ENCODE measurements at places on chromosomes 13 and 19.

GRCh38 chr19:53873773-53874605 lies 6.3 kb downstream of the MYADM start:
- DNase-seq = no peak

GRCh38 chr13:45320876-45321629 lies 19.9 kb downstream of the TPT1 start:
- no peak for DNase-seq

DNA sequence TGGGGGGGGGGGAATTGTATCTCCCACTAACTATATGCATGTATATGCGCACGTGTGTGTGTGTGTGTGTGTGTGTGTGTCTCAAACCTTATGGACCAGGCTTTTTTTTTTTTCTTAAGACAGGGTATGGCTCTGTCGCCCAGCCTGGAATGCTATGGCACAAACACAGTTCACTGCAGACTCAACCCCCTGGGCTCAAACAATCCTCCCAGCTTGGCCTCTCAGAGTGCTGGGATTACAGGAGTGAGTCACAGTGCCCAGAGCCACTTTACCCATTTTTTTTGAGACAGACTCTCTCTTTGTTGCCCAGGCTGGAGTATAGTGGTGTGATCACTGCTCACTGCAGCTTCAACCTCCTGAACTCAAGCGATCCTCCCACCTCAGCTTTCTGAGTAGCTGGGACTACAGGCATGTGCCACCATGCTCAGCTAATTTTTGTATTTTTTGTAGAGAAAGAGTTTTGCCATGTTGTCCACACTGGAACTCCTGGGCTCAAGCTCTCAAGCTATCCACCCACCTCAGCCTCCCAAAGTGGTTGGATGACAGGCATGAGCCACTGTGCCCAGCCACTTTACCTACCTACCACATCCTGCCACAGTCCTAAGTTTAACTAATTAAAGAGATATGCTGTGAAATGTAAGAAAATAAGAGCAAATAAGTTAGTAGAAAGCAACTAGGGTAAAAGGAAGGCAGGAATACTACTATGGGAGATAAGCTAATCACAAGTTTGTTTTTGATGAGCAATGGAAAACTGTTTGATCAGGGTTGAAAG lies 2.4 kb downstream of the ZMYM5 start:
- peak; percentile 24 for DNase-seq

- DNase-seq = no peak
These were observed 94.7 kb downstream of the CDADC1 start for GRCh38 chr13:49342454-49342853.

DNA sequence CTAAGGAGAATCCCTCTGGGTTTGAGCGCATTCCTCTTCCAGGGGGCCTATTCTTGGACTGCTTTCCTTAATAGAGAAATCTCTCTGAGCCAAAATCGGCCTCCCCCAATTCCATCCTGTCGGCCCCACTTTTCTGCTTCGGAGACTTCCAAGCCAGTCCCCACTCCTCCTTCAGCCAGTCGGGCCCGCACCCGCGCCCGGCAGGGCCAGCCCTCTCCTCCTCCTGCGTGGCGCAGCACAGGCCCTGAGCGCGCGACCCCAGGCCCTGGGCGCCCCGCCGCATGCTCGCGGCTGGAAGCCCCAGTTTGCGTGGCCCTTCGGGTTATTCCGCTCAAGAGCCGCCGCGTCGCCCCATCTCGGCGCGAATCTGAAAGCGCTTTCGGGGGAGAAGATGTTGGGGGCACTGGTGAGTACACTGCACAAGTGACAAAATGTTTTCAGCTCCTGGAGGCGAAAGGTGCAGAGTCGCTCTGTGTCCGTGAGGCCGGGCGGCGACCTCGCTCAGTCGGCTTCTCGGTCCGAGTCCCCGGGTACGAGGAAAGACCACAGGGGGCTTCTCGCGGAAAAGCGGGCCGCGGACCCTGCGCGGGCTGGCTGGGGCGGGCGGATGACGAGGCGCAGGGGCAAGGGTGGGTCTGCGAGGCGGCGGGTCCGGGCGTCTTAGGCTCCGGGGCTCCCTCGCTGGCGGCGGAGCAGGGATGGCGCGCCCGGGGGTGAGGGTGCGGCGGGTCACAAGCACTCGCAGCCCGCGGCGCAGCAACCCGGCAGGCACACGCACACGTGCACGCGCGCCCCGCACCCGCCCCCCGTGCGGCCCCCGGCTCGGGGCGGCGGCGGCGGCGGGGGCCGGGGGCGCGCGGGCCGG lies at the start of gene IL17D:
Gene IL17D (plus strand): TSS at position 785 of the 865 bp plus-strand sequence. CDS start 303 bp downstream, outside the sequence.
- DNase-seq = no peak

GRCh38 chr13:77476456-77476855 lies 59.0 kb upstream of the SCEL start:
- DNase-seq = no peak

DNA sequence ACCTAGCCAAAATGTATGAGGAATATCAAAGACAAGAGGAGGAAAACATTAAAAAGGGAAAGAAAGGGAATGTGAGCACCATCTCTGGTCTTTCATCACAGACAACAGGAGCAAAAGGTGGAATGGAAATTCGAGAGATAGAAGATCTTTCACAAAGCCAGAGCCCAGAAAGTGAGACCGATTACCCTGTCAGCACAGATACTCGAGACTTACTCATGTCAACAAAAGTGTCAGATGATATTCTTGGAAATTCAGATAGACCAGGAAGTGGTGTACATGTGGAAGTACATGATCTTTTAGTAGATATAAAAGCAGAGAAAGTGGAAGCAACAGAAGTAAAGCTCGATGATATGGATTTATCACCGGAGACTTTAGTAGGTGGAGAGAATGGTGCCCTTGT lies 217.0 kb downstream of the NBEA start:
- DNase-seq = no peak

DNA sequence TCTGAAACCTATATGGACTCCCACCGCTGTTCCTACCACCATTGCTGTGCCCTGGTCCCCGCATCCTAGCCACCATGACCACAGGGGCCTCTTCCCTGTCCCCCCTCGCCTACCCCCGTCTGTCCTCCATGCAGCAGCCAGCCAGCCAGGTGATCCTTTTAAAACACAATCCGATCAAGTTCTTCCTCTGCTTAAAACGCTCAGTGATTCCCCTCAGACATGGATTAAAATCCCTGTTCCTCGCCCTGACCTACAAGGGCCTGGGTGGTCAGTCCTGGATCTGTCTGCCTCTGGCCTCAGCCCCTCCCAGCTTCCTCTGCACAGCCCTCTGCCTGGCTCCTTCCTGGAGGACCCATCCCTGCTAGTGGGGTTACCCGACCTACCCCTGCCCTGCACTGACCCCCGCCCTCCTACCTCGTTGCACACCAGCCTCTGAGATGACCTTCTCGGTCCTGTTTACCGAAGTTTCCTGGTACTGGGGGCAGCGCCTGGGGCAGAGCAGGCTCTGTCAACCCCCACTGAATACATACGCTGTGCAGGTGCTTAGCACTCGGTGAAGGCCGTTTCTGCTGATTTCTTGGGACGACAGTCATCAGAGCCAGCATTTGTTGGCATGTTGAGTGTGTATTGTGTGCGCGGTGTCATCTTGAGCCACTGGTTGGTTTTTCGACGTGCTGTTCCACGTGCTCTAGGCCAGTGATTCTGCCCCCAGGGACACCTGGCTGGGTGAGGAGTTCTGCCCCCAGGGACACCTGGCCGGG lies 14.7 kb upstream of the LENG8 start:
- no peak for DNase-seq

GRCh38 chr19:8120636-8121480 lies 28.5 kb downstream of the FBN3 start:
- no peak for DNase-seq

GRCh38 chr13:24630851-24631620 lies 49.2 kb upstream of the ATP12A start:
- DNase-seq = no peak

DNA sequence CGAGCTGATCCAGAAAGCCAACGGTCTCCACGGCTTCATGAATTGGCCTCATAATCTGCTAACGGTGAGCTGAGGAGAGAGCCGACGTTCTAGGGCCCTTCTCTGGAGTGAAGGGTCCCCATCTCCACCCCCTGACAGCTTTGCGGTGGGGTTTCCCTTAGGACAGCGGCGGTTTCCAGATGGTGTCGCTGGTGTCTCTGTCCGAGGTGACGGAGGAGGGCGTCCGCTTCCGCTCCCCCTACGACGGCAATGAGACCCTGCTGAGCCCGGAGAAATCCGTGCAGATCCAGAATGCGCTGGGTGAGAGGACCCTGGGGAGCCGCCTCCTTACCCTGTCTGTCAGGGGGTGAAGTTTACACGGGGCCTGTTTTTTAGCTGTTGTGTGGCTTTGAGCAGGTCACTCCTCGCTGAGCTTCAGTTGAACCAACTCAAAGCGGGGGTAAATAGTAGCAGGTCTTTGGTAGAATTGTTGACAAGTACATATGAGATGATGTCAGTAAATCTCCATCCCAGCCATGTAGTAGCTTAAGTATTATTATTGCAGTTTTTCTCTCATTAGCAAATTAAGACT lies 801 bp downstream of the QTRT1 start:
- no peak for DNase-seq

DNA sequence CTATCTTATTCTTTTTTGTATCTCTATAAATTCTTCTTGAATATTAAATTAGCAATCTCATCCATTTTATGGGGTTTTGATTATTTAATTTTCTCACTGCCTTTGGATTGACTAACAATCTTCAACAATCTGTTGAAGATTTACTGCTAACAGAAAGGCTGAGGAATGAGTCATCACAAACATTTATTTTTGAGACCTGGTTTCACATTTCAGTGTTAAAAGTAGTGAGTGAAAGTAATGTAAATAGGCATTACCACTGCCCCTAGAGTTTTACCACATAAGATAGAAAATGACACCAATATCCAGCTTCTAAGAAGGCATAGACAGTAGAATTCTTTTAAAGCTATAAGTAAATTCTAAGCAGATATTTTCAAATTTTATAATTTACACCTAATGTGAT lies 472.8 kb downstream of the OLFM4 start:
- DNase-seq = no peak

DNA sequence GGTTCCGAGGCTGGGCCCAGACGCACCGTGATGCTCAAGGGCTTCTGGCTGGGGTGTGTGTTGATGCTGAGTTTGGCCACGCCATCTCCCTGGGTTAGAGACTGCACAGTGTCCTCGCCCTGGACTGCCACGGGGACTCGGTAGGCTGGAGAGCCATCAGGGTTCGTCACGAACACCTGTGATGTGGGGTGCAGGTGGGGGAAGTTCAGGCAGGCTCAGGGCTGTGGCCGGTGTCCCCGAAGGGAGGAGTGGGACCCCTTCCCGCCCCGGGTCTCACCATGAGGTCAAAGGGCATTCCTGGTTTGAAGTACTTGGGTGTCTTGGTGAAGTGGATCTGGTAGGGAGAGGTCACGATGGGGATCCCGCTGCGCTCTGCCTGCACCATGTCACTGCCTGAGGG lies 8.2 kb downstream of the C3 start:
- DNase-seq = no peak

- DNase-seq = no peak
These were observed 7.1 kb downstream of the GPR108 start for GRCh38 chr19:6730153-6730804.

DNA sequence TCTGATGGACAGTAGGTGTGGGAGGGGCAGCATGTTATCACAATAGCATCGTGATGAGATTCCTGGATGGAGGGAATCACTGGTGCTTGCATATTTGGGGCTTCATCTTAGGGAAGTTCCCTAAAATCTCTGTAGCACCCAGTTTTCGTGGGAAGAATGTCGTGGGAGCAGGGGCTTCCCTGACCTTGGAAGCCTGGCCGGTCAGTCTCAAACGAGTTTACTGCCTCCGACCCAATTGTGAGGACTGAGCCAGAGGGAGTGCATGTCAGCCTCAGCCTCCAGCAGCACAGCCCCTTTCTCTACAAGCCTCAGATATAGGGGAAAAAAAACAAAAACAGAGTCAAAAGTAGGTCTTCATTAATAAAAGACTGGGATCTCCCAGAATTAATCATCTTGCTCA lies 32.2 kb downstream of the COL4A2 start:
- no peak for DNase-seq

- no peak for DNase-seq
These were observed 1221.1 kb downstream of the SLITRK1 start for GRCh38 chr13:82661126-82661525.

- no peak for DNase-seq
These were observed 108.7 kb upstream of the SLC10A2 start for GRCh38 chr13:103174966-103175365.

DNA sequence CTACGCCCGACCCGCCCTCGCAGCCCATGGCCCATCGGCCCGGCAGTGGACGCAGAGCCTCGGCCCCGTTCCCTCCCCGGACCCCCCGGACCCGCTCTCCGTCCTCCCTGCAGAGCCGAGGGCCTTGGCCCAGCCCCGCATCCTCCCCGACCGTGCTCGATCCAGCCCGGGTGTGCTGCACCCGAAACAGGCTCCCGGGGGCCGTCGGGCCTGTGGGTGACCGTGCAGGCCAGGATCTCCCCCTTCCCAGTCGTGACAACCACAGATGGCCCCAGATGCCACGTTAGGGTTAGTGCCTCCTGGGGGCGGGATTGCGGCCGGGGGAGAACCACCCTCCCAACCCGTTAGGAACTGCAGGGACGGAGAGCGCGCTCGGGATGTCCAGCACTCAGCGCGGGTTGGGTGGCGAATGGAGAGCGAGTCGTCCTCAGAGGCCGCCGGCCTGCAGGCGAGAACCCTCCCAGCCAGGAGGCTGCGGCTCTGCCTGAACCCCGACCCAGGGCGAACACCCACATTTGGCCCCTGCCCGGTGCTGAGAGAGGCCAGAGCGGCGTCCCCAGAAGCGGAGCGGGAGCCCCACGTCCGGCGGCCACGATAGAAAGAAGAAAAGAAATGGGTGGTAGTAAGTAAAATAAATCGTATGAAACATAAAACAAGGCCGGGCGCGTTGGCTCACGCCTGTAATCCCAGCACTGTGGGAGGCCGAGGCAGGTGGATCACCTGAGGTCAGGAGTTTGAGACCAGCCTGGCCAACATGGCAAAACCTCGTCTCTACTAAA lies 6.7 kb upstream of the MADCAM1 start:
- no peak for DNase-seq

DNA sequence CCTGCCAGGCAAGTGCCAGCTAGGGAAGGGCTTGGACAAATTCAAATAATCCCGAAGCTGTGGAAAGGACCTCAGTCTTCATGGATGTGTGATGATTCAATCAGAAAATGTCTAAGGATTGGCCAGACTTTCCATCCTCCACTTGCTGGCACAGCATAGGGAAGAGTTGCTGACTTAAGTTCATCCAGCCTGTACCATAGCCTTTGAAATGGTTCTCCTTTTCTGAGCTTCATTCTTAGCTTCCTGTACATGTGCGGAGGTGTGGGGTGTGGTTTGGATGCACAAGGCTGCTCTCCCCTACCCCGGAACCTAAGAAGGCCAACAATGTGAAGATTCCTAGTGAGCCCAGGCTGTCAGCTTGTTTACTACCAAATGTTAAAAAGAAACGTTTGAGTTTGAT lies 959 bp upstream of the IGFL3 start:
- DNase-seq = no peak

DNA sequence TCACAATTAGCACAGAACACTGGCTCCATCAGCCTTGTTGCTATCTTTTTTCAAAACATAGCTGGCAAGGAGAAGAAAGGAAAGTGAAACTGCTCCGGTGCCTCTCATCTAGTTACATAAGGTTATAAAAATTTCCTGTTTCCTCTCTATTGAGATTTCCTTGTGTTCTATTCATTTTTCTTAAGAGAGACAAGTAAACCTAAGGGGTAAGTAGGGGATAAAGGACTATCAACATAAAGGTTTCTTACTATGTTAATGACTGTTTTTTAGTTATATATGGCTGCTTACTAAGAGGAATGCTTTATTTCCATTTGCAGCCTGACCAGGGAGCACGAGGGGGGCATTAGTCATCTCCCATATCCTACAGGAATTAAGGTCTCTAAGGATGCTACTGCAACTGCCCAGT lies 73.2 kb upstream of the MLNR start:
- no peak for DNase-seq

Data from NCI-H446 treated with DMSO at 0.1 percent for 48 hours (cell line).